Testis (tissue), 5 donors: ENCODE measurements at places on chromosomes 4 and X.

DNA sequence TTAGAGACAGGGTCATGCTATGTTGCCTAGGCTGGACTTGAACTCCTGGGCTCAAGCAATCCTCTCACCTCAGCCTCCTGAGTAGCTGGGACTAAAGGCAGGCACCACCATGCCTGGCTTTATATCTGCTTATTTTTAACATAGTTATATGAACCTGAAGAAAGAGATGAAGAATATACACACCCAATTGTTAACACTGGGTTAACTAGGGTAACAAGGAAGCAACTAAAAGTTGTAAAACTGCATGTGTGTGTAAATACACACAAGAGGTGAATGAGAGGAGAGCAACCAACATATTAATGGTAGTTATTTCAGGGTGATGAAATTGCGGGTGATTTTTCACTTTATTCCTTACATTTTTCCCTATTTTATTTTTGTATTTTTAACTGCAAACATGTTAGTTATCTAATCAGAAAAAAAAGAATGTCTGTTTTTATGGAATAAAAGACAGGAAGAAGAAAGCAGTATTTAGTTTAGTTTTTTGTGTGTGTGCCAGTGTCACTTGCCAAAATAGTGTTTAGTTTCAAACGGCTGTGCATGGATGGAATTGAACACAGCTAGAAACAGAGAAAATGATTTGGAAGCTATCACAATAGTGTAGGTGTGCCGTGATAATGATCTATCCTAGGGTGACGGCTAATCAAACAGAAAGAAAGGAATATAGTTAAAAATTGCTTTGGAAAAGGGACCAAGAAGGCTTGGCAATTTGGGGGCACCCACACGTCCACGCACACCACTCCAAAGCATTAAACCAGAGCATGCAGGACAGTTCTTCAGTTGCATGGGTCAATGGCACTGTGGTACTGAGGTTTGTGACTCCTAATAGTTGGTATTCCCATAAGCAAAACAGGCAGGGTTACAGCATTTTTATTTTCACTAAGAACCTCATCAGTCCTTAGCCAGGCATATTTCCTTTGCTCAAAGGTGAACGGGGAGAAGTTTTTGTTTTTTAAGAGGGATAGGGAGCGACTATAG, 89.1 kb upstream of the KLHL13 start:
- no peak for DNase-seq

DNA sequence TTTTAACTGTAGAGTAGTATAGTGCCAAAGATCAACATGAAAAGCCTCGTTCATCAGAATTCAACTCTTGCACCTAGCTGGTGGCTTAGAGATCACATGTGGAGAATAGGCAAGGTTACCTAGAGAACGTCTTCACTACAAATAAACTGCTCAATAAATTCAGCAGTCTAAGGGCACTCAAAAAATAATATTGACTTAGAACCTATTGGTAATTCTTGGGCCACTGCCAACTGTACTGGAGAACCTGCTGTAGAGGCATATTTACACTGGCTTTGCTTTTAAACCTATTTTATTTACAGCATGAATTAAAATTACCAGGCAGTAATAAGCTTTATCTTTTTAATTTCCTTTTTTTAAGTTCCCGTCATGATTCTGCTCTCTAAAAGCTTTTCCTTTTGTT, 343.7 kb downstream of the PDHA2 start:
- no peak for DNase-seq

DNA sequence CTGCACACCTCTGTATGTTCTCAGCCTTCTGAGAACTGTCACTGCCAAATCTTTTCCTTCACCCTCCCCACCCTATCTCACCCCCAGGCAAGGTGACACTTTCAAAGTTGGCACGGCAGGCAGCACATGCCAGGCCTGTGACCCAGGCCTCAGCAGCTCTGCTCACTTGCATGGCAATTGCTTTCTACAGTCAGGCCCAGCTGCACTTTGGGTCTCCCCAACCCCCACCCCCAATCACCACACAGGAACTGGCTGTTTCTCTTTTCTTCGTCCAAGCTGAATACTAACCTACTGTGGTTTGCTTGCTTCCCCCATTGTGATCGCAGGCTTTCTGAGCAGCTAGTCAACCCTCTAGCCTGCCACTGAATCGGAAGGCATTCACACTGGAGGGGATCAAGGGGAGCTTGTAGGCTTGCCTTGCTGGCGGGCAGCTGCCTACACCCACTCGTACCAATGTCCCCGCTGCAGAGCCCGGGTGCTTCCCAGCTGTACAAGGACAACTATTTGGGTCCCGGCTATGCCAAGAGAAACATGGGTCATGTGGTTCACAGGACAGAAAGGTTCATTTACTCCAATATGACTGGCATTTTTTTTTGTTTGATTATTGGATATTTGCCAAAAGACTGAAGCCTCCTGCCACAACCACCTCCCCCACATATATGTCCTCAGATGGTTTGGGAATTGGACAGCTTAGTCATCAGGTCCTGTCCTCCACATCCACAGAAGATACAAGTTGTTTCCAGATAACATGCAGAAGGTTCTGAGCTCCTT, 28.1 kb downstream of the SLC25A43 start:
- peak; percentile 54 for DNase-seq

DNA sequence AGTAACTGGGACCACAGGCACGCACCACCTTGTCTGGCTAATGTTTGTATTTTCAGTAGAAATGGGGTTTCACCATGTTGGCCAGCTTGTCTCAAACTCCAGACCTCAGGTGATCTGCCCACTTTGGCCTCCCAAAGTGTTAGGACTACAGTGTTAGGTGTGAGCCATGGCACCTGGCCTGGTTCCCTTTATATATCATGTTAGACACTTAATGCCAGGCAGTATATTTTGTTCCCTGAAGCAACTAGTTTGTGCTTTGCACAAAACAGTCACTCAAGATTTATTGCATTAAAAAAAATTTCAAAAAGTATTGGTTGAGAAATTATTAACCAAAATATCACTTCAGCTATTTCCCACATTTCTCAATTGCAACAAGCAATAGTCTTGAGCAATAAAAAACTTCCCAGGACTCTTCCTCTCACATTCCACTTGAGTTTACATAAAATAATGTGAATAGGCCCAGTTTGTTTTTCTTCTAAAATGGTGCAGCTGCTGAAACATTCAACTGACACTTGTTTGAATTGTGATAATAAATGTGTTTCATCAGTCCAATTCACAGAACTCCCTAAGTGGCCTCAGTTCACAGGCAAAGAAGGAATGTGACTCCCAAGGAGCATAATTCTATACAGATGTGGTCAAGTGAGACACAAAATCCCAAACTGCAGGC, 22.7 kb downstream of the CXCL1 start:
- no peak for DNase-seq

GRCh38 chr4:115272185-115272584, 158.8 kb upstream of the NDST4 start:
- DNase-seq, result no peak
